Suppressor macrophage treated with lipopolysaccharide for 1 hour (primary cell): ENCODE measurements at places on chromosomes 7 and 10.
A peak's percentile ranks its signal among the peaks of the same experiment; 100 is the strongest.

- DNase-seq, result peak; percentile 51
These were observed 18.3 kb downstream of the STEAP1B start for GRCh38 chr7:22481726-22482125.

- peak; percentile 82 for DNase-seq
These were observed 1.3 kb upstream of the CUEDC2 start for GRCh38 chr10:102433619-102434046.

- no peak for DNase-seq
These were observed 8.7 kb downstream of the FGFR2 start for GRCh38 chr10:121589553-121589952.

DNA sequence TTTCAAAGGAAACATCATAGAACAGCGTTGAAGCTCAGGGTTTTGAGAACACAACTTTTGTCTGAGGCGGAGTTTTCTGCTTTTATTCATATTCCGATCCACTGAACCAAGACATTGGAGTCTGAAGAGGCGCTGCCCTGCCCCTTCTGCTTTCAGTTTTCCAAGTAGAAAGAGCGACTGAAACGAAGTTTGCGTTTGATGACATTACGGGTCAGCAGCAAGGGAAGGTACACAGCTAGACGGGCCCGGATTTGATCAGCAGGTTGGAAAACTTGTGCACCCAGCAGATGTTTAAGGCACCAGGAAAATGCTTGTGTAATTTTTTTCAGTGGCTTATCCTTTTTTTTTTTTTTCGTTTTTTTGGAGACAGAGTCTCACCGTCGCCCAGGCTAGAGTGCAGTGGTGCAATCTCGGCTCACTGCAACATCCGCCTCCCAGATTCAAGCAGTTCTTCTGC, 720 bp downstream of the SUN1 start:
- DNase-seq, result no peak

- no peak for DNase-seq
These were observed 279.7 kb downstream of the AUTS2 start for GRCh38 chr7:69878015-69878414.

DNA sequence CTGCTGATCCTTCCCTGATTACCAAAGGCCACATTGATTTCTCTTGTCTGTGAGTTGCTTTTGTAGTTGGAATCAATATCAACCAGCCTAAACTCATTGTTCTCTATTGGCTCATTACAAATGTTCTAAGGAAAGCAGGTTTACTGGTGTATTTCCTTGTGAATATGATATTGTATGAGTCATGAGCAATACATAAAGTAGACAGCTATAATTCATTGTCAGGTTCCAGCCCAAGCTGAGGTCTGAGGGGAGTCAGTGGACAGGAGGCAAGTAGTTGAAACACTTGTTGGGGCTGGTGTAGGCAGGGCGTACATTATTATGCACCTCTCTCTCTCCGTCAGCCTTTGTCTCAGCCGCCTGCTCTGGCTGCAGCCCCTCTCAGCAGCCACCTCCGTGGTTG, 451.7 kb downstream of the IPMK start:
- no peak for DNase-seq

- DNase-seq, result no peak
These were observed 41.2 kb downstream of the CAMK2B start for GRCh38 chr7:44284216-44284615.

- no peak for DNase-seq
These were observed 14.8 kb upstream of the AKR1C3 start for GRCh38 chr10:5079306-5079830.

- DNase-seq, result no peak
These were observed 393 bp downstream of the ZNF467 start for GRCh38 chr7:149772956-149773434.

DNA sequence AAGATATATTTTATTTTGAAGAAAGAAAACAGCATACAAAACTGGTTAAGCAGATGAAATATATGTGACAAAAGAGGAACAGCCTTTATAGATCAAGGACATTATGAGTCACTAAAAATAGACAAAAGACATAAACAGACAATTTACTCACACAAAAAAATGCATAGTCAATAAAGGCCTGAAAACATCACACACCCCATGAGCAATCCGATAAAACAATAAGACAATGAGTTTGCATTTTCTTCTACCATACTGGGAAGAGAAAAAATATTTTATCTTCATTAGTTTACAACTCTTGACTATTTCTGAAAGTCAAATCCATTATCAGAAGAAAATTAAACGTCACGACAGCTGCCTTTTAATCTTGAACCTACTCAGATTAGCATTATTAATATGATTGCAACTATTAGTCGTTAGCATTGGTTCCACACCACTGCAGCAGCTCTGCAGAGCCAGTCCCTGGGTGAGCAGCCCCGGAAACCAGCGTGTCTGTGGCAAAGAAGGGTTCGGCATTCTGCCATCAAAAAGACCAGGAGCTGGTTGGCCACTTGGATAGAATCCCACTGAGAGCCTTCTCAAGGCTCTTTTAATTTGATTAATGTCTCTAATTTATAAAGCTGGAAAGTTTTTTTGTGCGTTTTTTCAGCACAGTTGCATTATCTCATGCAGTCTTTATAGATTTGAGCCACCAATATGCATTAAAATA, 305.4 kb upstream of the SHH start:
- DNase-seq, result peak; percentile 0

- no peak for DNase-seq
These were observed 49.1 kb downstream of the STAM start for GRCh38 chr10:17693009-17693408.

DNA sequence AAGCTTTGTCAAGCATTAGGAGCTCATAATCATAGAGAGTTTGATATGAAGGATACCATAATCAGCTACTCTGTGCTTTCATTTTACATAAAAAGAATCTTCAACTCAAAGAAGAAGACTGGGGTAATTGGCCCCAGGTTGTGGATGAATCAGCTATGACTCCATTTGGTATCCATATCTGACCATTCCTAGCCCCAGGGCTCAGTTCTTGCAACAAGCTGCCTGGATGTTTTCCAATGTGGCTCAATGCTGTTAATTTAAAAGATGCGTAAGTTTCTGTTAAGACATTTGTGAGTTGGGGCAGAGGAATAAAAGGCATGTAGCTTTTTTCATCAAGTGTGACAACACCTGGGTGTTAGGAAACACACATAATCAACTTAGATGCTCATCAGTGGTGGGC, 951.1 kb downstream of the NRG3 start:
- no peak for DNase-seq

GRCh38 chr10:118580702-118581101, 14.7 kb downstream of the PRLHR start:
- no peak for DNase-seq

GRCh38 chr7:13945670-13946069, 43.8 kb downstream of the ETV1 start:
- no peak for DNase-seq

DNA sequence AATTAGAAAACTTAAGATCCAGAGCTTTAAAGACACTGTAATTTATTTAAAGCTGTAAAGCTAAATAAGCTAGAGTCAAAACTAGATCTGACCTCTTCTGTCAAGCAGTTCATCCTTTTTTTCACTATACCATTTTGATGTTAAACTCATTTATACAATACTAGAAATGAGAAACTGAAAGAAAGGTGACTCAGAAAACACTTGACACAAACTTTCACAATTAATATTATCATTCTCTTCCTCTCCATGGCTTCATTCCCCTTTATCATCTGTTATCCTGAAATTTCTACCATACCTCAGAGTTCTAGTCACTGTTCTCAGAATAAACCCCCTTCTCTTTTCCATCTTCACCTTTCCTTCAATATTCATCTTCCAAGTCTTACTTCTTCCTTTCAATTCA, 1.3 kb downstream of the FIGNL1 start:
- peak; percentile 29 for DNase-seq

GRCh38 chr7:30462179-30462578, 16.4 kb downstream of the NOD1 start:
- peak; percentile 97 for DNase-seq

- no peak for DNase-seq
These were observed 42.4 kb downstream of the DLG5 start for GRCh38 chr10:77884181-77884580.

GRCh38 chr7:123538897-123539296, 4.5 kb upstream of the IQUB start:
- no peak for DNase-seq

DNA sequence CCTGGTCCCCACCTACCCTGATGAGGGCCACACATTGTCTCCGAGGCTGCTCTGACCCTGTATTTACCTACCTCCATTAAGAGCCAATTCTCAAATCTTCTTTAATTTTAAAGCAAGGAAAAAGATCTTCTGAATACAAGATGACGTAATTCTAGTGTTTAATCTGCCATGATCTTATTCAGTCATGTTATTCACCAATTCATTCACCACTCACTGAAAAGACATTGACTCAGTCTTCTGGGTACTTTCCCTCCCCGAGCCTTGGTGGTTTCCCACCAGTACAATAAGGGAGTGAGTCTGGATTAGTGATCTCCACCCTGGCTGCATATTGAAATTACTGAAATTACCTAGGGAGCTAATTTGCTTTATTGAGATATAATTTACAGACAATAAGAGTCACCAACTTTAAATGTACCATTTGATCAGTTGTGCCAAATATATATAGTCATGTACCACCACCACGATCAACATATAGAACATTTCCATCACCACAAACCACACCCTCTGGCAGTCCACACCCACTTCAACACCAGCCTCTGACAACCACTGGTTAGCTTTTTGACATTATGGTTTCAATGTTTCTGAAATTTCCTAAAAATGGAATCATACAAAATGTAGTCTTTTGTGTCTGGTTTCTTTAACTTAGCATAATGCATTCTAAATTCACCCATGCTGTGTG, 117.5 kb upstream of the UNC5B start:
- DNase-seq, result peak; percentile 64

- DNase-seq, result no peak
These were observed 126.2 kb upstream of the NRP1 start for GRCh38 chr10:33460505-33461294.

DNA sequence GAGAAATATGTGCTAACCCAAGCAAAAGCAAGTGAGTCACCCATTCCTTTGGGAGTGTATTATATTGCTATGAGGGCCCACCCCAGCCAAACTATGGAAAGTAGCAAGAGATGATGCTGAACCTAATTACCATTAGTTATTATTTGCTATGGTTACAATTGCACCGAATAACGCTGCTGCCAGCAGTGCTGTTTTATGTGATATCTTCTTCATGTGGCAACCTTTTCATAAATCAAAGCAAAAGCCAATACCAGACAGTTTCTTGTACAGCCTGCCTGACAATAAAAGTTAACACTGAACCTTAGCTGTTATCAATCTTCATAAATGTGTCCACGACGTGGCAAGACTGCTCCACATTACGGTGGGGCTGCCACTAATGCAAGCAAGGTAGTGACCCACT, 241.7 kb upstream of the PLXNA4 start:
- no peak for DNase-seq

DNA sequence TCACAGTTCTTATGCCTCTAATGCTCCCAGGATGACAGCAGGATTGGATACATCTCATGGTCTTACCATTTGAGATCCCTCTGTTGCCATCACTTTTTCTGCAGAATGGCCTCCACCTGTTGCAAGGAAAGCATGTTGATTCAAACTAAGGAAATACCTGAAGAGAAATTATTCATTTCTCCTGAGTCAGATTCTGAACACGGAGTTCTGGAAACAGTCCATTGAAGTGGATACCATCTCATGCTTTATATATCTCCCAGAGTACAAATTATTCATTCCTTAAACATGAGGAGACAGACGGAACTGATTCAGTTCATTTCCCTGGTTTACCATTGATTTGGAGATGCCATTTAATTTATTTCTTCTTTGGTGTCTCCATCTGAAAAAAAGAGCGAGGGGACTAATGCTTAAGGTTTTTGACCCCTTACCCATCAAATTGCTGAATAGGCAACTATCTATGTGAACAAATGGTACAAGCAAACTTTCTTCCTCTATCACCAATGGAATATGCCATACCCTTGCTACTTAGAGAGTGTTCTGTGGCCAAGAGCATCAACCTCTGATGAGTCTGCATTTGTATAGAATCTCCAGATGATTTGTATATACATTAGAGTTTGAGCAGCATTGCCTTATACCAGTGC, 305.0 kb upstream of the LRGUK start:
- DNase-seq, result no peak

- no peak for DNase-seq
These were observed 705.0 kb downstream of the AUTS2 start for GRCh38 chr7:70303309-70303708.

GRCh38 chr10:6135039-6135438, 46.2 kb downstream of the RBM17 start:
- no peak for DNase-seq
